ENCODE measurements at places on chromosomes 12 and 14. TPM values are rescaled to one million over a fixed set of nuclear protein-coding genes. Genes with fewer than 3 reads are reported as not detected.

Gene GLTP
- 27.3 TPM for total RNA-seq

Gene RERGL
- not detected for total RNA-seq

Gene FGD4
- 14.9 TPM for total RNA-seq

DNA sequence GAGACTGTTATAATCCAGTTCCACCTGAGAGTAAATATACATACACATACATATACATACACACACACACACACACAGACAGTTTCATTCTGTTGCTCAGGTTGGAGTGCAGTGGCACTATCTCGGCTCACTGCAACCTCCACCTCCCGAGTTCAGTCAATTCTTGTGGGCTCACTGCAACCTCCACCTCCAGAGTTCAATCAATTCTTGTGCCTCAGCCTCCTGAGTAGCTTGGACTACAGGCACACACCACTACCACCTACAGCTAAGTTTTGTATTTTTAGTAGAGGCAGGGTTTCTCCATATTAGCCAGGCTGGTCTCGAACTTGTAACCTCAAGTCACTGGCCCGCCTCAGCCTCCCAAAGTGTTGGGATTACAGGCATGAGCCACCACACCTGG is 8.9 kb upstream of the PHLDA1 start:
- no peak for DNase-seq

GRCh38 chr14:58026967-58027366 is 125.0 kb downstream of the ARMH4 start:
- no peak for DNase-seq

DNA sequence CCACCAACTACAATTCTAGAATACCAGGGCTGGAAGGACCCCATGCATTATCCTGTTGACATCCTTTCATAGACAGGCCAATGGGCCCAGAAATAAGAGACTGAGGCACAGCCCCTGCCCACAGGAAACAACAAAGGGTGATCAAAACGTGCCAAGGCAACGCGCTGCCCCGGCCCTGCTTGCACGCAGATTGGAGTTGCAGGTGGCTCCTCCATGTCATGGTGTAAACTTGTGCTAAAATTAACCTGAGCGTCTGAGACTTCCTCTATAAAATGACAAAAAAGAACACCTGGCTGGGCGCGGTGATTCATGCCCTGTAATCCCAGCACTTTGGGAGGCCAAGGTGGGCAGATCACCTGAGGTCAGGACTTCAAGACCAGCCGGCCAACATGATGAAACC is 30.1 kb downstream of the SPRING1 start:
- DNase-seq: peak; percentile 95

- no peak for DNase-seq
Observed at GRCh38 chr14:30520536-30520935, 38.4 kb upstream of the G2E3 start.

GRCh38 chr14:34035177-34035933 is 84.5 kb upstream of the EGLN3 start:
- DNase-seq: no peak

GRCh38 chr12:47650469-47650868 is 55.4 kb downstream of the RPAP3 start:
- no peak for DNase-seq

DNA sequence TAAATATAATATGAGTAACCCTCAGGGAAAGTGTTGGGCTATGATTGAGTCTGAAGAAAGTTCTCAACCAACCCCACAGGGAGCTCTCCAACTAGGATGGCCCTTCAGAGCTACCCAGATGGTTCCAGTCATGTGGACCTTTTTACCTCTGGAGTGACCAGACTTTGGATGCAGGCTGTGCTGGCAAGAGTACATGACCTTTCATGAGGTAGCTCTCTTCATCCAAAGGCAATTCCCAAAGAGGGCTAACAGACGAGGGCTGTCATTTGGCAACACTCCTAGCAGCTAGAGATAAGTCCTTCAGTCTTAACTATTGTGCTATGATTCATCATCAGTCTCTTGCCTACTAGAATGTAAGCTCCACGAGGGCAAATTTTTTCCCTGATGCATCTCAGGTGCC is 75.4 kb downstream of the DUSP6 start:
- DNase-seq: no peak

GRCh38 chr12:48070731-48071130 is 35.1 kb downstream of the SENP1 start:
- DNase-seq: no peak

Gene NAV3
- 0.85 TPM for total RNA-seq

Gene RNF10
- total RNA-seq: 150 TPM

- DNase-seq: no peak
Observed at GRCh38 chr14:96876747-96877146, 79.6 kb downstream of the VRK1 start.

Gene PTCSC3
- not detected for total RNA-seq

DNA sequence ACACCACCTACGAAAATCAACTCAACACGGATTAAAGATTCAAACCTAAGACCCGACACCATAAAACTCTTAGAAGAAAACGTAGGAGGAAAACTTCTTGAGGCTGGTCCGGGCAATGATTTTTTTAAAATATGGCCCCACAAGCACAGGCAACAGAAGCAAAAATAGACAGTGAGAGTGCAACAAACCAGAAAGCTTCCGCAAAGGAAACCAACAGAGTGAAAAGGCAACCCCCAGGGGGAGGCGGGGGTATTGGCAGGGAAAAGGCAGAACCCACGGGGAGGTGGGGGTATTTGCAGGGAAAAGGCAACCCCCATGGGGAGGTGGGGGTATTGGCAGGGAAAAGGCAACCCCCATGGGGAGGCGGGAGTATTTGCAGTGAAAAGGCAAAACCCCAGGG is 20.5 kb upstream of the FBRSL1 start:
- DNase-seq: no peak

DNA sequence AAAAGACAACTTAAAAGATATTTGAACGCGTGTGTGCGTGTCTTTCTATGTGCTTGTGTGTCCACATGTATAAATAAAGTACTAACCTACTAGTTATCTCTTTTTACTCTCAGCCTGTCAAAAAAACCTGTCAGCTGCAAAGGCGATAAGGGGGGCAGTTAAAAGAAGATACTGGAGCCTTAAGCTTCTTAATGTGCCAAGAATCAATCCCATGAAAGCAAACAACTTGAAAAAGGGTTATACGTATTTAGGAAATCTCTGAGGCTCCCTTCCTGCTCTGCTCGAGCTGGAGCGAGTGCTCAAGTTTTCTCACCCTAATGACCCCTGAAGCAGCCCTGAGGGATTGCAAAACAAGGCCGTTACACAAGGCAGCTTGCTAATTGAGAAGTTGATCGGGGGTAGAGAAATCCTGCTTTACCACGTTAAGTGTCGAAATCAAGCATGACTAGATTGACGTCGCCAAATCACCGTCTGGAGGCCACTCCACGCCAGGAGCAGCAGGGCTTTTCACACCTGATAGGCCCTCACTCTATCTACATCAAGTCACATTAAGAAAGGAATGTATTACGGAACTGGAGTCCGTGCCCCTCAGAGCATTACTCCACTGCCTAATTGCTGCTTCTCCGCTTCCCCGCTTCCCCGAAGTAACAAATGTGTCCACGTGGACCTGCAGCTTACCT is 32.4 kb downstream of the LMO3 start:
- DNase-seq: no peak

Gene SLC25A47
- not detected for total RNA-seq

DNA sequence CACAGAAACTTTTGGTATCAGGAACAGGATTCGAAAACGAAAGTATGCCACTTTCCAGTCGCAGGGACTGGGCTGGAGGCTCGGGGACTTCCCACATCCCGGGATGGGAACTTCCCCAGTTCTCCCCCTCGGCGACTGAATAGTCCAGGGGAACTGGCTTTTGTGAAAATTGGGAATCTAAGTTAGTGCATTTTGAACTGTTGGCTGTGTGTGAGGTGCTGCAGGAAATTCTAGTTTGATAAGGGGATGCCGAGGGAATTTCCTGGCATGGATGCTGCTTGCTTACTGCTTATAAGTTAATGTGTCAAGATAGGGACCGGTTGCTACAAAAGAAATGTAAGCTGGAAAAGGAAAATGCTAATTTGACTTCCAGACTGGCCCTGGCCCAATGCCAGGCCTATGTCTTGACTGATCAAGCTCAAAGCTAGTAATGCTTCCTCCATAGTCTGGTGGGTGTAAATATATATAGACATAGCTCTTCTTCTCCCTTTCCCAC is 73.4 kb upstream of the EIF5 start:
- DNase-seq: no peak
